ENCODE measurements at places on chromosomes 7 and 10.

DNA sequence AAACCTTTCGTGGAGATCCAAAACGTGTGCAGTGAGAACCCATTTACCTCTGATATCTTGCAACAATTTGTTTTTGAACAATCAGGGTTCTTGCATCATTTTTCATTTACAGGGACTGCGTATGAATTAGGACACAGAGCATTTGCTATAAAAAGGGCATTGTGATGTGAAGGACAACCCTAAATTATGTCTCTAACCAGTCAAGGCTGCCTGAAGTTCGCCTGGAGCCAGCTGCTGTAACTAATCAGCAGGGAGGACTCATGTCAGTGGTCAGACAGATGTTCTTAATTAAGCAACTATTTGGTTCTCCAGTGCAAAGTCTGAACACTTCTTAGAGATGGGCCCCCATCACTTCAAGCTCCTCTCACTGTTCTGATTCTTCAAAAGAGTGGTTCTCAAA lies 674.8 kb downstream of the KCNMA1 start:
- no peak for ATAC-seq

DNA sequence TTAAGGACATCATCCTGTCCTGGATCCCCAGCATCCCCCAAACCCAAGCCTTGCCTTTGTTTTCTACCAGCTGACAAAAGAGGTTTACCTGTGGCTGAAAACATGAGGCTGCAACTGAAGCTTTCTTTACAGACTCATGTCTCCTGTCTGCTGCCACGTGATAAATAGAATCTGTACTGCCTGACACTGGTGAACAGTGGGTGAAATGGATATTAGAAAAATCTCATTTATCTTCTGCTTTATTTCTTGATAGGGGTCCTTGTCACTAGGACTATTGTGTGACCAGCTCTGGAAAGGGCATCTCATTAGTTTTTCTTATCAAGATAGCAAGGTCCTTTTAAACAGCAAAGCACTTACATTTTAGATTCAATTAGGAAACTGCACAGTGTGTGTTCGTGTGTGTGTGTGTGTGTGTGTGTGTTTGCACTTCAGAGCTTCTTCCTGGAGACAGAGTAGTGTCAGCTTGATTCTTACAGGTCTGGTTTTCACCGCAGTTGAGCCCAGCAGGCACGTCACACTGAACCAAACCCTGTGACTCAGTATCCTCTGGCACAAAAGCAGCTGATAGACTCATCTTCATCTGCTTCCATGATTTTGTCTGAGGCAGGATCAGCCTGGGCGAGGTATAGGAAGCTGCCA lies 373.5 kb upstream of the CELF2 start:
- ATAC-seq = no peak

DNA sequence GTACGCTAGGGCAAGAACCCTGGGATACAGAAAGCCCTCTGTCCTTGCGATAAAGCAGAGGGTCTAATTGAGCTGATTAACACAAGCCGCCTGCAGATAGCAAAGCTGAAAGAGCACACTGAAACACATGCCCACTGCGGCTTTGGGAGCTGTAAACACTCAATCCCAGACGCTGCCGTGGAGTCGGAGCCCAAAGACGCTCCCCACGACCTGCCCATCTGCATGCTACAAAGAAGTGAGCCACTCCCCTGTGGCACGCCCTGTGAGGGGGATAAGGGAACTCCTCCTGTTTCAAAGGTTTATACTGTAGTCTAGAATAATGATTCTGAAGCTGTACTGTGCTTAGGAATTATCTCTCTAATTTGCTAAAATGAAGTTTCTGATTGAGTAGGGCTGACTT lies 985.6 kb upstream of the GHITM start:
- ATAC-seq = no peak

- no peak for ATAC-seq
Measured at GRCh38 chr10:85601526-85601925, 765.1 kb downstream of the GRID1 start.

DNA sequence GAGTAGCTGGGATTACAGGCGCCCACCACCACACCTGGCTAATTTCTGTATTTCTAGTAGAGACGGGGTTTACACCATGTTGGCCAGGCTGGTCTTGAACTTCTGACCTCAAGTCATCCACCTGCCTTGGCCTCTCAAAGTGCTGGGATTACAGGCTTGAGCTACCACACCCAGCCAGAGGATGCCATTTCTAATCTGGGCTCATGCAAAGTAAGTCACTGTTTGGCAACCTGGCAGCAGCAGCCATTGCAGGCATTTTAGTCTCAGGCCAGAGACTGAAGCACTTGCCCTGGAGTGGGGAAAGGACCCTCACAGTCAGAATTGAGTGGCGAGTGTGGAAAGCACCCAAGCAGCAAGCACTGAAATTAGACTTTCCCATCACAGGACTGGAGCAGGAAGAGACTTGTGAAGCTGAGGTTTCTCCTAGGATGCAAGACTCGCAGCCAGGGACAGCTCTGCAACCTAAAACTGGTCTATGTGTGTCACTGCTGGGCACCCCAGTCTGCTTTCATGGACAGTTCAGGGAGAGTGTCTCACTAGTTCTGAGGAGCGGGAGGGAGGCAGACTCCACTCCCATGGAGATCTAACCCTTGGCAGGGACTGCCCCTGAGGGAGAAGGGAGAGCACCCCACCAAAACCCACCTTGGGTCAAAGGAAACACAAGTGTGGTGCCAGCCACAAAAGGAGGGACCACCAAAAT lies 27.6 kb downstream of the SNX13 start:
- no peak for ATAC-seq

GRCh38 chr7:150329331-150330120 lies 6.2 kb upstream of the ACTR3C start:
- no peak for ATAC-seq

DNA sequence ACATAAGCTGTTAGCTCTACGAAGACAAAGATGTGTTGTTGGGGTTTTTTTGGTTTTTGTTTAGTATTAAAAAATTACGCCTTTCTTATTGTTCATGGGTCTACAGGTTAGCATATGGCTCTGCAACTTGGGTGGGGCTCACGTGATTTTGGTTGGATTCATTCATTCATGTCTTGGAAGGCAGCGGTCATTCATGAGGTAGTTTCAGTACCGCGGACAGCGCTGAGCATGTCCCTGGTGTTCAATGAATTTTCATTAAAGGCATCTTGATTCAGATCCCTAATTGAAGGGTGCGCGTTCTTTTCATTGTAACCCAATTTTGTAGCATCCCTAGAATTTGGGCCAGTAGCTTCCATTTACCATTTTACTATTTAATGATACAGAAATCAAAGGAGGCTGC lies 42.9 kb upstream of the TCERG1L start:
- no peak for ATAC-seq

DNA sequence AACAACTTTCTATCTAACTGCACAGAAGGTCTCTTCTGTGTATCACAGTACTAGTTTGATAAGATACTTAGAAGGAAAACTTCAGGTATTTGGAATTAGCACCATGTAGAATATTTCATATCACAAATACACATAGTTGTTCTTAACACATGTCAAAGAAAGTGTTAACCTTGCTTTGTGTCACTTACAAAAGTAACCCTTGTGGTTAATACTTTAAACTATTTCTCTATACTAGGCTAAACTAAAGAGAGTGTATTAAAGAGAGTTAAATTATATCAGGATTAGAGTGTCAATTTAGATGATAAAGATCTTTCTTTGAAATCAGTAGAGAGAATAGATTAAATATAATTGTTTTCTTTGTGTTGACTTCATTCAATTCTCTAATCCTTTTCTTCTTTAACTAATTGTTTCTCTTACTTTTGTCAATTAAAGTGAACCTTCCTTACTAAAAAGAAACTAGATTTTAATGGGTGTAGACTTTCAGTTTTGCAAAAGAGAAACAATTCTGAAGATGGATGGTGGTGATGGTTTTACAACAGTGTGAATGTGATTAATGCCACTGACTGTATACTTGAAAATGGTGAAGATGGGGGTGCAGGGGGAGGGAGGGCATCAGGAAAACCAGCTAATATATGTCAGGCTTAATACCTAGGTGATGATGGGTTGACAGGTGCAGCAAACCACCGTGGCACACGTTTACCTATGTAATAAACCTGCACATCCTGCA lies 67.8 kb downstream of the CHN2 start:
- no peak for ATAC-seq

DNA sequence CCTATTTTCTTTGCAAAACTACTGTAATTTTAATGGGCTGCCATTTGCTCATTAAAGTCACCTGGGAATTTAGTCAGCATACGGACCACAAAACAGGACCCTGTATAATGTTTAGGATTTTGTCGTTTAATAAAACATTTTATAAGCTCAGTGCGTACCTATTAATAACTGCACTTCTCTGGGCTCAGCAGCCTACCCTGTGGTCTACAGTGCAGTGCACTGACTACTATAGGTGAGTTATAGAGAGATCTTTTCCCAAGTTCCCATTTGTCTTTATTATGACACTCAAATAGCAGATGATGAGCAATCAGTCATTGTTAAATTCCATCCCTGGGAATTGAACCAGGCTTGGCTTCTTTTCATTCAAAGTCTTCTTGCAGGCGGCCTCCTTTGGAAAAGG lies 433.4 kb upstream of the NFE2L3 start:
- ATAC-seq = no peak

DNA sequence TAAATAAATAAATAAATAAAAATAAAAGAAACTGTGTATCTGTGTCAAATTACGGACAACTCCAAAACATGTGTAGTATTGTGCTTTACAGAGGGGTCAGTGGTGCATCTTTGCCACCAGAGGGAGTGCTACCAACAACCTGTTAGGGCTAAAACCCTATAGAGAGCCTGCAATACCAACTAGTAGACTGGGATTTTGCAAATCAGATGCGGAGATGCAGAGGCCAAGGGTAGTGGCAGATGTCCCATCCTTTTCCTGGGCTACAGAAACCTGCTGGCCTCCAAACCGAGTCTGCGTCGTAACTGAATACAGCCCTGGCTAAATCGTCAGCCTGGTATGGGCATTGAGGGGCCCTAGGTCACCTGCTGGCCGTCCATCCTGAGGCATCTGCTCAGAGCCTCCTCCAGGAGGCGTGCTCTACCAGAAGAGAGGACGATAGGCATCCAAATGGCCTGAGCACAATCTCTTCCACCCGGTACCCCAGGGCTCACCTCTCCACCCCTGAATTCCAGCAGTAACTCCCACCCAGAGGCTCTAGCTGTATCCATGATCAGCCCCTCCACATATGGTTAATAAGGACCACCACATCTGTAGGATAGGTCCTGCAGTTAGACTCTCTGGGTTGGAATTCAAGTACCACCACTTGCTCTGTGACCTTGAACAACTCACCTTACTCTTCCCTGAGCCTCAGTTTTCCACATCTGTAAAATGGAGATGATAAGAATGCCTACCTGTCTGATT lies 6.2 kb upstream of the RRP12 start:
- peak; percentile 84 for ATAC-seq

GRCh38 chr7:26117142-26117807 lies 34.7 kb upstream of the NFE2L3 start:
- ATAC-seq = no peak

DNA sequence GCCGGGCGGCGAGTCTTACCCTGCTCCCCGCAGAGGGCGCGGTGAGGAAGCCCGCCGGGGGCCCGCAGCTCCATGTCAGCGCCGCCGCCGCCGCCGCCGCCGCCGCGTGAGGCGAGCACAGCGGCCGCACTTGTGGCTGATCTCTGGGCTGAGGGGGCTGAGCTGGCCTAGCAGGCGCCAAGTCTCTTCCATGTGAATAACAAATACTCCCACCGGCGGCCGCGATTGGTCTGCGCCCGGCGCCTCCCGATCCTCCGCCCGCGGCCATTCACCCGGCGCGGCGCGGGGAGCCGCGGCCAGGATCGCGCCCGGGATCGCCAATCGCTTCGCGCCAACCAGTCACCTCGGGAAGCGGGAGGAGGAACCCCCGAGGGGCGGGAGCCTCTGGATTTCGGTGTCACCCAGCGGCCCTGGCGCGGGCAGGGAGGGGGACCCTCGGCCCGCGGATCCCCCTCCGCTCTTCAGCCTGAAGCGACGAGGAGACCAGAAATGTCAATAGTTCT lies at the start of gene GRM8:
Gene GRM8, minus strand, starts transcription at position 164 of the 503 bp plus-strand sequence.
- peak; percentile 22 for ATAC-seq
